ENCODE measurements at places on chromosomes 7 and 10. TPM values are rescaled to one million over a fixed set of nuclear protein-coding genes. Genes with fewer than 3 reads are reported as not detected.

Gene TRIM8
- 36.7 TPM for total RNA-seq

Gene CPN1
- total RNA-seq, result not detected

DNA sequence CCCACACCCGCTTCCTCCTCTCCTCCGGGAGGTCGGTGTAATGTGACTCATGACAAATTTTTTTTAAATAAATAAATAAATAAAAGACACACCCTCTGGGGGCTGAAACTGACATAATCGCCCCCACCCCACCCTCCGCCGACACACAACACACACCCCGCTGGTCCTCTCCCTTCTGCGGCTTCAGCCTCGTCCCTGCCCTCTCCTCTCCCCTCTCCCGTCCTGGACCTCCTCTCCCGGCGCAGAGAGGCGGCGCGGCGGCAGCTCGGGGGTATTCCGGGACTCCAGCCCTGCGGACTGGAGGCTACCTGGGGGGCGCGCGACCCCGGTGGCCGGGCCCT lies 686 bp downstream of the ABI1 start:
- H3K36me3 ChIP-seq, result no peaks in the 10 kb centered on the region
- peak; percentile 56 for DNase-seq
- peak overlapping the region; percentile 95 for H3K27ac ChIP-seq
- H3K27me3 ChIP-seq, result no peaks in the 10 kb centered on the region
- peaks cover 19% of the 10 kb centered on the region for H3K4me1 ChIP-seq
- H3K4me3 ChIP-seq, result peak overlapping the region; percentile 92

DNA sequence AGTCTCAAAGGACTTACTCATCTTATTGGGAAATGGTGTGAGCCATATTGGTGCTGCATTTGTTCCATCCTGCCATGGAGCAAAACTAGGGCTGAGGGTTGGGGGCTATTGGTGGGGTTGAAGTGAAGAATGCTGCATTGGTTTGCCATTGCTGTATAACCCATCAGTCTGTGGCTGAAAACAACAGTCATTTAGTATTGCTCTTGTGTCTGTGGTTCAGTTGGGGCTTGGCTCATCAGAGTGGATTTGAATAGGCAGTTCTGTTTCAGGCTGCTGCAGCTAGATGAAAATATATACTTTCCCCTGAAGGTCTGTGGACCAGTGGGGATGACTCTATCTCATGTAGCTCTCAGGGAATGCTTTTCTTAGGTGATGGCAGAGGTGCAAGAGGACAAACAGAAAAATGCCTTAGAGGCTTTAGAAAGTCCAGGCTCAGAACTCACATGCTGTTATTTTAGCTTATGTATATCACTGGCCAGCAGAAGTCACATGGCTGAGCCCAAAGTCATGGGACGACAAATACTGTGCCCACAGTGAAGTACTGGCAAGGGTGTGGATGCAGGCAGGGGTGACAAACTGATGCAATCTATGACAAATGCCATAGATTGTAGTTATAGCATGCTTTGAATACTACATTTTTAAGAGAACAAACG lies 15.2 kb upstream of the EXOC6 start:
- DNase-seq, result no peak
- no peak overlapping the region for H3K4me3 ChIP-seq
- no peaks in the 10 kb centered on the region for H3K27me3 ChIP-seq
- no peaks in the 10 kb centered on the region for H3K36me3 ChIP-seq
- no peak overlapping the region for H3K27ac ChIP-seq

- no peaks in the 10 kb centered on the region for H3K27me3 ChIP-seq
- peaks cover 21% of the 10 kb centered on the region for H3K4me1 ChIP-seq
- H3K27ac ChIP-seq, result peak overlapping the region; percentile 35
These were observed 3.6 kb downstream of the GDI2 start for GRCh38 chr10:5809527-5810154.

All from GM23338 (cell line).